ENCODE measurements at places on chromosomes 16 and 17. TPM values are rescaled to one million over a fixed set of nuclear protein-coding genes. Genes with fewer than 3 reads are reported as not detected.

DNA sequence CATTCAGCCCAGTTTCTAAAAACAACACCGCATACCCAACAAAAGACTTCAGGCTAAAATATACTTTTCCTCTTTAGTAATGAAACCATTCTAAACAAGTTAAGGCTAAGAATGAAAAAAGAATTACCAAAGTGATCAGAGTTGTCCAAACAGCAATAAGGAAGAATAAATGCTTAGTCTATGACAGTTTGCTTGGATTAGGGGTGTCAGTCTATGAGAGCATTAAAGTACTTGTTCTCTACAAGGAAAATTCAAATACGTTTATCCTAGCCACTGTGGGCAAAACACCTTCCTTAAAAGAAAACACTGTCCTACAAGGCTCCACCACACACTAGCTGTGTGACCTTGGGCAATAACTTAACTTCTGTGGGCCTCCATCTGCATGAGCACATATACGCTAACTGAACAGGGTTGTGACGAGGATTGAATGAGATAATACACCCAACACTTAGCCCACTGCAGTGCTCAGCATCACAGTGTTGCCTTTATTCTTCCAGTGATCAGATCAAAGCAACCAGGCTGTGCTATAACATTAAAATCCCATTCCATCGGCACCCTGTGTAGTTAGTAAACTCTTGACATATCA lies 53.6 kb downstream of the TEX2 start:
- H3K27ac ChIP-seq, result peak overlapping the region; percentile 48
- no peak for DNase-seq
- no peaks in the 10 kb centered on the region for H3K36me3 ChIP-seq
- peaks cover 35% of the 10 kb centered on the region for H3K4me1 ChIP-seq

Gene KRTAP16-1
- total RNA-seq, result not detected

- no peak for DNase-seq
- no peaks in the 10 kb centered on the region for H3K36me3 ChIP-seq
- H3K4me3 ChIP-seq, result no peak overlapping the region
- H3K4me1 ChIP-seq, result no peaks in the 10 kb centered on the region
- H3K27ac ChIP-seq, result no peak overlapping the region
Observed at GRCh38 chr16:67675579-67675935, 8.9 kb downstream of the C16orf86 start.

DNA sequence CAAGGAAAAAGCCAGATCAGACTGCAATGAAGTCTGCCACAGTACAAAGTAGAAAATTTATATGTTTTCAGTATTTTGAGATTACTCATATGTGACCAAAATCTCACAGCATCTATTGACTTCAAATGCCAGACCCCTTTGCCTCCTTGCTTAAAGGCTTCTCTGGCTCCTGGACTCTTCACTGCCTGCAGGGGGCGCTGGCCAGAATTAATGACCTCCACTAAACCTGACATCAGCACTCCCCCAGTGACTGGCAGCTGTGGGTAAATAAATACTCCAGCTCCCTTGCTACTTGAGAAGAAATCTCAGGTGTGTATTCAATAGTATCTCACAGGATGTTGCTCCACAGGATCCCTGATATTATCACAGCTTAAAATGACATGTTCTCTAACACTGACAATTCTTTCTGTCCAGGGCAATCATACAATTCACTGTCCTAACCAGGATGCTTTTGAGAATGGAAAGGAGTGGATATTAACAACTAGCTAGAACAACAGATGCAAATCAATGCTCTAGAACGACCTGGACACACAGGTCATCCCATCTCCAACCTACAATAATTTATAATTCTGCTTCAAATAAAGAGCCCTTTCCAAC lies 4.0 kb downstream of the BECN1 start:
- H3K4me3 ChIP-seq, result no peak overlapping the region
- peak; percentile 75 for DNase-seq
- H3K4me1 ChIP-seq, result peaks cover 6% of the 10 kb centered on the region
- H3K36me3 ChIP-seq, result peaks cover 47% of the 10 kb centered on the region
- H3K27ac ChIP-seq, result peak overlapping the region; percentile 22

DNA sequence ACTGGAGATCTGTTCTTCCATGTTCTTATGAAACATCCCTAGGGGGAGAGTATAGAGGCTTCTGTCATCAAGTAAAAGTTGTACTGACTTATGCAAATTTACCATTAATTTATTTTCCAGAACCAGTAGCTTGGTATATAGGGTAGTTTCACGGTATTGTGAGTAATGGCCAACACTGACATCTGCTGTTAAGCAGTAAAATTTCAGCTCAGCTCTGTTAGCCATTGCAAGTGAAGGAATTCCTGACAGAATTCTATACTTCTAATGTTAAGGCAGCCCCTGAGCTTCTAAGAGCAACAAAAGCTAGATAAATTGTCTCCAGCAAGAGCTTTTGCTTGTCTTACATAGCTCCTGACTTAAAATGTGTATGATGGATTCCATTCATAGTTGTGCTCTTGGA lies 613.5 kb upstream of the C16orf82 start:
- no peaks in the 10 kb centered on the region for H3K4me1 ChIP-seq
- H3K4me3 ChIP-seq, result no peak overlapping the region
- H3K36me3 ChIP-seq, result no peaks in the 10 kb centered on the region
- no peak overlapping the region for H3K27ac ChIP-seq
- no peaks in the 10 kb centered on the region for H3K27me3 ChIP-seq

Gene KRT39
- total RNA-seq, result not detected

- no peaks in the 10 kb centered on the region for H3K27me3 ChIP-seq
- H3K4me1 ChIP-seq, result peaks cover 35% of the 10 kb centered on the region
- DNase-seq, result no peak
Observed at GRCh38 chr17:73783945-73784603, 139.8 kb upstream of the SDK2 start.

Gene KSR1
- total RNA-seq, result 29.0 TPM

Gene RGS11
- 6.6 TPM for total RNA-seq

DNA sequence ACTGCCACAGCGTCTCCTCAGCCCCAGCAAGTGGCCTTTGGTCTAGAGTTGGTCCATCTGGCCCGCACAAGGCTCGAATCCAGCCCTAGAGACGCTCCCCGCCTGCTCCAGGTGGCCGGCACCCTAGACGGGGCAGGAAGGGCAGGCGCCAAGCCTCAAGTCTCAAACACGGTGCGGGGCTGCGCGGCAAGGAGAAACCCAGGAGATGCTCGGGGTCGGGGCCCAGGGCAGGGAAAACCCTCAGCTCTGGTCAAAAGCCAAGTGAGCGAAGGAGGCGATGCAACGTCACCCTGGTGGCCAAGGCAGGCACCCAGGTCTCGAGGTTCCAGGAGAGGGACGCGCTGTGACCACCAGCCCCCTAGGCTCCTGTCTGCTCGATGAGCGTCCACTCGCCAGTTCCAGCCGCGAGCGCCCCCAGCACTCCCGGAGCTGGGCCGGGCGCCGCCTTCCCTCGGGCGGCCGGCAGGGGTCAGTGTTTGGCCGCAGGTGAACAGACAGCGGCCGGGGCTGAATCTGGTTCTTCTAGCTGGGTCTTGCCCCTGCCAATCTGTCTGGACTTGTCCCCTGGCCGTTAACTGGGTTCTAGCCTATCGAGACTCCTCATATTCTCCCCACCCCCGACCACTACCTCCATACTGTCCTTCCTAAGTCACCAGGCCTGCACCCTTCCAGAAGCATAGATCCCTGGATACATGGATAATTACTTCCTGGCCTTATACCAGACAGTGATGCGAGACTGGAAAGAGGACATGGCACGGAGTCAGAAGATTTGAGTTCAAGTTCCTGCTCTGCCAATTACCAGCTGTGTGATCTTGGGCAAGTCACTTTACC lies 44.0 kb downstream of the PRAC1 start:
- no peak overlapping the region for H3K27ac ChIP-seq
- peaks cover 97% of the 10 kb centered on the region for H3K27me3 ChIP-seq
- no peaks in the 10 kb centered on the region for H3K36me3 ChIP-seq
- DNase-seq, result peak; percentile 80

- no peaks in the 10 kb centered on the region for H3K27me3 ChIP-seq
- no peaks in the 10 kb centered on the region for H3K36me3 ChIP-seq
- no peak overlapping the region for H3K27ac ChIP-seq
Observed at GRCh38 chr17:80000981-80001775, 34.5 kb downstream of the TBC1D16 start.

GRCh38 chr16:90008708-90009145 lies 10.5 kb downstream of the DBNDD1 start:
- no peaks in the 10 kb centered on the region for H3K36me3 ChIP-seq
- no peaks in the 10 kb centered on the region for H3K4me1 ChIP-seq
- no peak for DNase-seq
- no peaks in the 10 kb centered on the region for H3K27me3 ChIP-seq
- H3K27ac ChIP-seq, result no peak overlapping the region

DNA sequence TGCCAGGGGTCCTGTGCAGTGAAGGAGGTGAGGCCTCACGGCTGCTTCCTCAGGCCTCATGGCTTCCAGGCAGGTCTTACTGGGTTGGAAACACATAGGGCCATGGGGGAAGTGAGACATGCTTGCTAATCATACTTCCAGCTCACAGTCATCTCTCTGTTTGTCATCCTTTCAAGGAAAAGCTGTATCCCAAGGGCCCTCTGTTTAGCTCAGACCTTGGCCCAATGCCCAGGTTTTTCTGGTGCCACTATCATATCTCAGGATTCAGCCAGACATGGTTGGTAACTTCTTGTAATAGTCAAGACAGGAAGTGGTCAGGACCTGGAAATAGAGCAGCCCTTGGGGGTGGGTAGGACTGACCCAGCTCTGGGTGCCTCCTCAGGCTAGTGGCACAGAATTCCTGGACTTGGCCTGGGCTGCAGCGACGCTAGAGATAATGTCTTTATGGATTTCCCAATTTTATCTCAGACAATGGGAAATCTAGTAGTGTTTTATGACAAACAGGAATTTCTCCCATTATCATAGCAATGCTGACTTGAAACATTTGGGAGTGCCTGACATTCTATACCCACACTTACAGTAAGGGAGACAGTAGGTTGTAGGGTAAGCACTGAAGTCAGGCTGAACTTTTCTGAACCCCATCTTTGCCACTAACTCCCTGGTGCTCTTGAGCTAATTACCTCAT lies 13.5 kb upstream of the ITGB3 start:
- peaks cover 14% of the 10 kb centered on the region for H3K4me1 ChIP-seq
- no peak overlapping the region for H3K4me3 ChIP-seq
- H3K27ac ChIP-seq, result peak overlapping the region; percentile 75
- peak; percentile 70 for DNase-seq
- H3K27me3 ChIP-seq, result no peaks in the 10 kb centered on the region

- no peak overlapping the region for H3K4me3 ChIP-seq
- H3K36me3 ChIP-seq, result no peaks in the 10 kb centered on the region
- DNase-seq, result no peak
- no peaks in the 10 kb centered on the region for H3K27me3 ChIP-seq
- H3K4me1 ChIP-seq, result no peaks in the 10 kb centered on the region
- H3K27ac ChIP-seq, result no peak overlapping the region
Observed at GRCh38 chr16:12998361-12999085, 97.1 kb downstream of the SHISA9 start.

- H3K4me1 ChIP-seq, result no peaks in the 10 kb centered on the region
- H3K4me3 ChIP-seq, result no peak overlapping the region
- no peak overlapping the region for H3K27ac ChIP-seq
- no peak for DNase-seq
Observed at GRCh38 chr16:27818246-27818645, 245.3 kb downstream of the GSG1L start.

Gene CCL7
- total RNA-seq, result not detected

GRCh38 chr17:49461580-49461979 lies 33.5 kb upstream of the NGFR start:
- H3K4me1 ChIP-seq, result no peaks in the 10 kb centered on the region
- no peaks in the 10 kb centered on the region for H3K27me3 ChIP-seq
- H3K36me3 ChIP-seq, result no peaks in the 10 kb centered on the region
- DNase-seq, result no peak
- no peak overlapping the region for H3K4me3 ChIP-seq

DNA sequence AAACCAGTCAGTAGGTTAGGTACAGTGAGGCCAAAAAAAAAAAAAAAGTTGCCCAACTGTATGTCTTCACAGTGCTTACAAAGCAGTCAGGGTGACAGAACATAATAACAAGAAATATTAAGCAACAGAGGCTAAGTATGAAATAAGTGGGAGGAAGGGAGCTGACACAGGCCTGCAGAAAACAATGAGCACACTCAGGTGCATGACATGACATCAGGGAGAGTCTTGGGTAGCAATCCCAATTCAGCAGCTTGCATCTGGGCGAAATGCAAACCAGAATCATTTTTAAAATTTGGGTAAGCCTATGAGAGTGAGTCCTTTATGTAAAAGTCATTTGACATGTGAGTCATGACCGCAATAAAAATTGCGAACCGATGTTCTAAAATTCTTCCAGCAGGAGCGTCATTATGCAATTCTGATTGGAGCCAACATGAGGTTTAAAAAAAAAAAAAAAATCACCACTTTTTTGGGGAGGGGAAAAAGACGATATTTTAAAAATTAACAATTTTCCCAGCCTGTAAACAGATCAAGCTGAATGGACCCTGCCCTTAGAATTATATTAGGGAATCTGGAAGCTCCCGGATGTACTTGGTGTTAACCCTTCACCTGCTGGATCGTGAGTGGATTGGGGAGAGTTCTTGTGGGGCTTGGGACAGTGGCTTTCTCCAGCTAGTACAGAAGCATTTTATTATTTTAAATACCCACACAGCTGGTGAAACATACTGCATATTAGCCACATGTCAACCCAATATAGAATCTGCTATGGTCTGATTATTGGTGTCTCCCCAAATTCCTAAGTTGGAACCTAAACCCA lies 127.9 kb downstream of the NPIPB5 start:
- H3K36me3 ChIP-seq, result no peaks in the 10 kb centered on the region
- H3K4me1 ChIP-seq, result no peaks in the 10 kb centered on the region
- no peak overlapping the region for H3K27ac ChIP-seq
- DNase-seq, result peak; percentile 9
- no peaks in the 10 kb centered on the region for H3K27me3 ChIP-seq

DNA sequence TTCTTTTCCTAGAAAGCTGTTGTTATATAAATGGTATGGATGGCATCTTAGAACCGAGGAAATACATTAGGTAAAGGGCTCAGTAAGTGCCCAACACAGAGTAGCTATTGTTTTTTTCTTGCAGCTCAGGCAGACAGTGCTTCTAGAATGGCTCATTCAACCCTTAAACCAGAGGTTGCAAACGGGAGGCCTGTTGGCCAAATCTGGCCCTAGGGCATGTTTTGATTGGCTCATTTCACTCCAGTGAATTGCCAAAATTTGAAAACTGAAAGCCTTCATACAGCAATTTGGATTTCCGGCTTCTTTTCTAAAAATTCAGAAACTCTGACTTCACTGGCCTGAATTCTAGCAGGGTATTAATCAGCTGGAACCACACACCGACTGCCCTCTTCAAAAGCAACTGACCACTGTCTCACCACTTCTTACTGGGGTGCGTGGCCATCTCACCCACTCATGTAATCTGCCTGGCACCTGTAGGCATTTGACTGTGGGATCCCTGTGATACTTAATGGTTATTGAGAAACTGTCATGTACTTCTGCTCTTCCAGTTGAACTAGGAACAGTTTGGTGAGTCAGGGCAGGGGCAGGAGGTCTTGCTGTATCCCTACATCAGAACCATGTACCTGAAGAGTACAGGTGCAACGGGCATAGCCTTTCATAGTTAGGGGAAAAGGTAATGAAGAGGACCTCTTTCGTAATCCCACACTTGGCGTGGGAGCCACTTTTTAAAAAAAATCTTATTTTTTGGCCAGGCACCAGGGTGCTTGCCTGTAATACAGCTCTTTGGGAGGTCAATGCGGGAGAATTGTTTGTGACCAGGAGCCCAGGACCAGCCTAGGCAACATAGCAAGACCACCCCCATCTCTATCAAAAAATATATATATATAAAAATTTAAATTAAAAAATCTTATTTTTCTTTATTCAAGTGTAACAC lies 53.6 kb upstream of the SCNN1B start:
- no peak overlapping the region for H3K27ac ChIP-seq
- H3K4me1 ChIP-seq, result no peaks in the 10 kb centered on the region
- DNase-seq, result no peak
- H3K4me3 ChIP-seq, result no peak overlapping the region
- H3K27me3 ChIP-seq, result no peaks in the 10 kb centered on the region

GRCh38 chr17:5097101-5097834 lies 14.4 kb downstream of the ZNF232 start:
- no peaks in the 10 kb centered on the region for H3K4me1 ChIP-seq

Measured in cardiac muscle cell (in vitro differentiated cells and primary cell).